ENCODE measurements at places on chromosomes 11 and 22.
A peak's percentile ranks its signal among the peaks of the same experiment; 100 is the strongest.

GRCh38 chr11:111586388-111586831 is 15.8 kb upstream of the SIK2 start:
- DNase-seq: no peak

- no peak for DNase-seq
Observed at GRCh38 chr22:44171561-44171960, 9.2 kb upstream of the PARVG start.

- peak; percentile 61 for DNase-seq
Observed at GRCh38 chr11:72741849-72742512, 10.2 kb downstream of the ARAP1 start.

- DNase-seq: no peak
Observed at GRCh38 chr22:40413873-40414272, 43.5 kb downstream of the SGSM3 start.

DNA sequence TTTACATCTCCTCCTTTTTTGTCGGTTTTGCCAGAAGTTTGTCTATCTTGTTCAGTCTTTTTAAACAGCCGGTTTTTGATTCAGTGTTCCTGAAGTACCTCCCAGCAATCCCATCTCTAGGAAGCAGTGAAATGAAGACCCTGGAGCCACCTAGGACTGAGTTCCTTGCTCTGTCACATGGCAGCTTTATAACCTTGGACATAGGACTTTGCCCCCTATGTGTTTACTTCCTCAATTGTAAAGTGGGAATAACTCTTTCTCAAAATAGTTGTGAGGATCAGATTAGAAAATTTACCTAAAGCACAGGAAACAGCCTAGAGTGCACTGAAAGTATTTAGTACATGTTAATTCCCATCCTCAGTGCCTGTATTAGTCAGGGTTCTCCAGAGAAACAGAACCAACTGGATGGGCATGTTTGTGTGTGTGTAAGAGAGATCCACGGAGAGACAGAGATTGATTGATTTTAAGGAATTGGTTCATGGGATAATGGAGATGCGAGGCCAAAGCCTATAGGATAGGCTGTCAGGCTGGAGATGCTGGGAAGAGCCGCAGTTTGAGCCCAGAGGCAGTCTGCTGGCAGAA is 20.0 kb downstream of the FAM83F start:
- DNase-seq: no peak

DNA sequence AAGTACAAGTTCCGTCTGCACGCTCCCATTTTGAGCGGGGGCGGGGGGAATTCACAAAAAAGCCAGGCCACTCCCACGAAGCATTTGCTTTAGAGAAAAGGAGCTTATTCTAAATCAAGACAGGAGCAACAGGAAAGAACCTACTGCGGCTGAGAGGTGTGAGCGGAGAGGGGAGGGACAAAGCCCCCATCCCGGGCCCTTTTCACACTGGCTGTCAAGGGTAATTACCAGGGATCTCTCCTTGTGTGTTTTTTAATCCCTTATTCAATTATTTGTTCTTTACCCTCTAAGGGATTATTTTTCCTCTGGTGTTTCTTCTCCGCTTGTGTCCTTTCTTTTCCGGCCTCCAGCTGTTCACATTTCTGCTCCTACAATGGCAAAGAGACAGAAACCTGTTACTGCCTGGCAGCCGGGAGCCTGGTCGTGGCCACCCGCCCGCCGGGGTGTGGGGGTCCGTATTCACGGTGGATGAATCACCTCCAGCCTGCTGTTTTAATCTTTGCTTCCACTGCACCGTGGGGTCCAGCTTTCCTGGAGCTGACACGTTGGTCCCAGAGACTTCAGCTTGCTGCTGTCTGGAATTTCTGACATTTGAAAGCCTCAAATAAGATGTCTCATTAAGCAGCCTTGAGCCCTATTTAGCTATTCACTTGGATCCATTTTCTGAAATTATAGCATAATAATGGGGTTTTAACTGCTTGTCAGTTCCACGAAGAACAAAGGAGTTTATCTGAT is 61.4 kb upstream of the FADD start:
- DNase-seq: no peak

DNA sequence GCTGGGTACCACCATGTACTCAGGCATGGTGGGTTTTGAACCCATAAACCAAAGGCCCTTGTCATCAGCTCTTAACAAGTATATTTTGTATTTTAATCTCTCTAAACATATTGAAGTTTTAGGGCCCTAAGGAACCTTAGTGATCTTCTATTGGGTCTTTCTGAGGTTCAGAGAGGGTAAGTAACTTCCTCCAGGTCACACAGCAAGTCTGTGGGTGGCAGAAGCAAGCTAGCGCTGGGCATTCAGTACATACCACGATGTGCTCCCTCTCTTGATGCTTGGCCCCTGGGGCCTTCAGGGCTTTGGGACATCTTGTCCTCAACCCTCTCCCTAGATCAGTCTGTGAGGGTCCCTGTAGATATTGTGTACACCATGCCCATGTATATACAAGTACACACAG is 12.7 kb downstream of the RASD2 start:
- DNase-seq: no peak

DNA sequence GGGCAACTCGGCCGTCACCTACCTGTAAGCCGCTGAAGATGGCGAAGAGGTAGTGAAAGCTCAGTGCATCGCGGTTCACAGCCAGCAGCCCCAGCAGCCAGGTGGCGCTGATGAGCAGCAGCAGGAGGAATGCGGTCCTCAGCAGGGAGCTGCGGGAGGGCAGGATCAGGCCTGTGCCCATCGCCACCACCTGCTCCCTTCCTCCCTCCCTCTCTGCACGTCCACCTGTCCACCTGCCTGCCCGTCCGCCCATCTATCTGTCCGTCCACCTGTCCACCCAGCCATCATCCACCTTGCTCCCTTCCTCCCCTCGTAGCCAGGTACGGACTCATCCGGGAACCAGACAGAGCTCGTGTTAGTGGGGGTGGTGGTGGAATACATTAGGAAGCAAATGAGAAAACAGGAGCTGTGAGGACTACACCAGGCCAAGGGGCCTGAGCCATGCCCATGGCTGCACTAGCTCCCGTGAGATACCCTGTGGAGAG is 32.2 kb downstream of the TRMU start:
- peak; percentile 40 for DNase-seq

DNA sequence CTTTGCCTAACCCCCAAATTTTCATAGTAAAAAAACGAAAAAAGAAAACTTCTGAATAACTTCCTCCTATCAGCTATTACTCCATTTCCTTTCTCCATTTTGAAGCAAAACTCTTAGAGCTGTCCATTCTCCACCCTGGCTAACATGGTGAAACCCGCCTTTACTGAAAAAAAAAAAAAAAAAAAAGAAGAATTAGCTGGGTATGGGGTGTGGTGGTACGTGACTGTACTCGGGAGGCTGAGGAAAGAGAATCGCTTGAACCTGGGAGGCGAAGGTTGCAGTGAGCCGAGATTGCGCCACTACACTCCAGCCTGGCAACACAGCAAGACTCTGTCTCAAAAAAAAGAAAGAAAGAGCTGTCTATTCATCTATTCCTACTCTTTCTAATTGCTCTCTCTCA is 11.3 kb upstream of the NXF1 start:
- no peak for DNase-seq

- DNase-seq: no peak
Observed at GRCh38 chr11:100991541-100991940, 138.1 kb downstream of the PGR start.

All from heart left ventricle (tissue), 16 donors.